ENCODE measurements at places on chromosomes 7 and 10.

DNA sequence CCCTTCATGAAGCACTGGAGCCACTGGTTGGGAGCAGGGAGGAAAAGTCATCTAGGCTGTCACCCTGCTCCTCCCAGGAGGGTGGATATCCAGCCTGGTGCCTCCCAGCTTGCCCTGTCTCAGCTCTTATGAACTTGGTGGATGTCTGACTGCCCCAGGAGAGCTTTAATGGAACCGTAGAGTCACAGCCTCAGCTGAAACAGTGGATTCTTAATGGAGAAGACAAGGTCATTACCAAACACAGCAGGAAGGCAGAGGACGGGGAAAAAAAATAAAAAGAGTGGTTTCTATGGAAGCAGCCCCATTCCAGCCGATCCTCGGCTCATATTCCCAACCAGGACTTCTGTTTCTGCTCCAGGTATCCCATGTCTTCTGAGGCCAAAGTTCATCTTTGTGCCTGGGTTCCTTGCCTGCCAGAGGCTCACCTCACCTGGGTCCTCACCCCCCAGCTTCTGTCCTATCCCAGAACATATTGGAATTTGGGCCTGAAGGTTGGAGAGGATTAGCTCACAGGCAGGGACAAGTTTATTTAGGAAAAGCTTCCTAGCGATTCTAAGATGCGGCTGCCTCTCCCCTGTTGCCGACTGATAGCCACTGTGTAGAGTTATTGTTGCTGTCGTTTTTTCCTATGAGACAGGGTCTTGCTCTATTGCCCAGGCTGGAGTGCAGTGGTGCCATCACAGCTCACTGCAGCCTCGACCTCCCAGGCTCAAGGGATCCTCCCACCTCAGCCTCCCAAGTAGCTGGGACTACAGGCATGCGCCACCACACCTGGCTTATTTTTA lies 15.6 kb downstream of the CCL26 start:
- DNase-seq, result no peak

DNA sequence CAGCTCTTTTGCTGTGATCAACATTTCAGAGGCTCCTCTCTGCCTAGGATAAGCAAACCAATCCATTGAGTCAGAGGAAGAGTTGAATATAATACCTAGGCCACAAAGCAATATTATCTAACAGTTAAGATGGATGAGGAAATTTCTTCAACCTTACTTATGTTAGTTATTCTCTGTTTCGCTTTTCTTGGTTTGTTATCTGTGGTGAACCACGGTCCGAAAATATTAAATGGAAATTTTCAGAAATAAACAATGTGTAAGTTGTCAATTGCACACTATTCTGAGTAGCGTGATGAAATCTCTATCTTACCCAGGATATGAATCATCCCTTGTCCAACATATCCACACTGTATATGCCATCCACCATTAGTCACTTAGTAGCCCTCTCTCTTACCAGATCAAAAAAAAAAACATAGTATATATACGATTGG lies 1.5 kb upstream of the HTR7 start:
- peak; percentile 45 for DNase-seq

DNA sequence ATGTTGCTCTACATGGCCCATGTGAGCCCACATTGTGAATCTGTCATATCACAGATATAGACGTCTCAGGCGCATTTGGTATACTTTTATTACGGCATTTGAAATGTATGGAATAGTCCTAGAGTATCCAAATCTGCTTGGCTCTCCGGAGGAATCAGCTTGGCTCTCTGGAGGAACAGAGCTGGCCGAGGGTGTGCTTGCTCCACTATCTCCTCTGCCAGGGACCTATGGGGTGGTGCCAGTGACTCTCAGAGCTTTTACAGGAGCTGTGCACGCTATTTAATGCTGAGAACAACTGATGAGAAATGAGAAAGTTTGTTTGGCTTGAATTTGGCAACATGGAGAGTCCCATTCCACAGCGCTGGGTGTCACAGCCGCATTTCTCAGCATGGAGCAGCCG lies 144.0 kb downstream of the ZMYND11 start:
- no peak for DNase-seq

DNA sequence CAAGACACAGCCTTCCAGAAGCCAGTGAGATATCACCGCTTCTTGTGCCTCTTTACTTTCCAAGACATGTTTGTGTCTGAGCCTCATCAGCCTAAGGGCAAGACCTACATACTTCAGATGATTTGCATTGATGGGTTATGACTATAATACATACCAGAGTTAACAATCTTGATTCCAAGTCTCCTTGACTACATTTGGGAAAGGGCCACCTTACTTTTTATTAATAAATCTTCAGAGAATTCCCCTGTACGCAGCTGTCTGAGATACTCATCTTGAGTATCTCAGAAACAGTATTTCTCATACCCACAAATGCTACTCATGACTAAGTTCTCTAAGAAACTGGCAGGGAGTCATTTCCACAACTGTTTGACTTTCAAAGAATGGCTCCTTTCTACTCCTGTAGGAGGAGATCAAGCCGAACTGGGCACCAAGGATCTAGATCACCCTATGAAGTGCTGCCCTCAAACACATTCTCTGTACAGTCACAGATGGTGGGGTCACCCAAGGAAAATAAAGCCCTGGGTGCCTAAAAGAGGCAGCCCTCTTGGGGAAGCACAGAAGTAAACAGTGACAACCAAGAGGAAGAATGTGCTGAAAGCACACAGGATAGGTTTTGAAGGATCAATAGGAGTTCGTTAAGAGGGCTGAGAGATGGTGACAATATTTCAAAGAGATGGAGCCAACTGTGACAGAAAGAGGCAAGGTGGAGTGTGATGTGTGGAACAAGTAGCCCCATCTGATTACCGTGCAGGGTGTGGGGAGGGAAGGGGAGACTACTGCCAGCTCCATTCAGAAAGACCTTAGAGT lies 138.9 kb downstream of the JAZF1 start:
- peak; percentile 93 for DNase-seq

- DNase-seq, result peak; percentile 12
These were observed 126.0 kb upstream of the WNT16 start for GRCh38 chr7:121202834-121203233.

All from kidney tubule cell (primary cell).